ENCODE measurements at places on chromosomes 1 and 21.

DNA sequence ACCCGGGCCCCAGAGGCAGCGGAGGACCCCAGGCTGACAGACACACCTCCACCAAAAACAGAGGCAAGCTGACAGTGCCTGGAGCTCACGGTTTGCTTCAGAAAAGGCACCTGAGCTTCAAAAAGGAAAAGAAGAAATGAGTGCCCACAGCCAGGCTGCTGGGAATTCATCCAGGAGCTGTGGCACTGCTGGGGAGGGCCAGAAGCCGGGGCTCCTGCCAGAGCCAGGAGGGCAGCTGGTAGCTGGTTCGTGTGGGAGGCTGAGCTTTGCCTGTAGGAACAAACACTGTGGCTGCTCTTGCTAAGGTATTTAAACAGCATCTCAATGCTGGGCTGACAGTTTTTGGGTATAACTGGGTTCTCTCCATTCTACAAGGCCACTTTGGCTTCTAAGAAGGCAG is 19.5 kb downstream of the KCNJ6 start:
- DNase-seq, result no peak

DNA sequence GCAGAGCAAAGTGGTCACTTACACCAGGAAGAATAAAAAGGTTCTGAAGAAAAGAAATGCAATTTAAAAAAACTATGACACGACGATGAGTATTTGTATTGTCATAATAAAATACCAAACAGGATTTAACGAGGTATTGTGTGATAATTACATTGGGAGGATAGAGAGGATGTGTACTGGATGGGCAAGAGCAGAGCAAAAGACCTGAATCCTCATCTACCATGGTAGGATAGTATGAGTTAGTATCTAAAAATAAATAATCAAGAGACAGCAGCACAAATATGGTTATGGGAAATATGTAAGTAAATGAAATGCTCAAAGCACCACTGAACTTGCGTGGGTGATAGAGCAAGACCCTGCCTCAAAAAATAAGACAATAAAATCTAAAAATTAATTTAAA is 162.6 kb downstream of the CDC42BPA start:
- DNase-seq, result no peak

GRCh38 chr1:93111065-93111464 is 32.0 kb downstream of the MTF2 start:
- no peak for DNase-seq

- DNase-seq, result no peak
These were observed 149.0 kb downstream of the TOMM20 start for GRCh38 chr1:234979296-234980279.

- no peak for DNase-seq
These were observed 358.3 kb upstream of the GREM2 start for GRCh38 chr1:240970253-240970652.

- no peak for DNase-seq
These were observed 116.5 kb downstream of the TMEM53 start for GRCh38 chr1:44557778-44558177.

GRCh38 chr1:11767922-11768704 is 6.1 kb downstream of the C1orf167 start:
- DNase-seq, result no peak

- no peak for DNase-seq
These were observed 655.0 kb upstream of the CAMK1G start for GRCh38 chr1:208928349-208929010.

- no peak for DNase-seq
These were observed 74.6 kb downstream of the LMO4 start for GRCh38 chr1:87403061-87403820.

GRCh38 chr1:116574581-116575291 is 3.9 kb upstream of the CD58 start:
- no peak for DNase-seq

- no peak for DNase-seq
These were observed 30.8 kb upstream of the PLCH2 start for GRCh38 chr1:2445162-2445822.

GRCh38 chr1:167689567-167689920 is 32.2 kb upstream of the MPZL1 start:
- no peak for DNase-seq

GRCh38 chr1:36098650-36099365 is 10.1 kb downstream of the ADPRS start:
- no peak for DNase-seq

GRCh38 chr1:172266528-172267174 is 153.8 kb upstream of the C1orf105 start:
- DNase-seq, result no peak

DNA sequence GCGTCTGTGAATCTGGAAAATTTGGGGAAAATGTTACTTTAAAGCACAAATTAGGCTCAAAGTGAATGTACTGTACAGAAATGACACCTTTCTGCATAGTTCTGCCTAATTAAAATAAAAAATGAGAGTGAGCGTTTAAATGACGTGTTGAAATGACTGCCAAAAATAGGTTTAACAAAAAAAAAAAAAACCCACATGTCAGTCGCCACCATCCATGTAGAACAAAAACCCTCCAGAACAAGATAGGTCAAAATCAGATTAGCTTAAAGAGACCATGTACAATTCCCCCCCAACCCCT is 745 bp downstream of the PARP1 start:
- no peak for DNase-seq

DNA sequence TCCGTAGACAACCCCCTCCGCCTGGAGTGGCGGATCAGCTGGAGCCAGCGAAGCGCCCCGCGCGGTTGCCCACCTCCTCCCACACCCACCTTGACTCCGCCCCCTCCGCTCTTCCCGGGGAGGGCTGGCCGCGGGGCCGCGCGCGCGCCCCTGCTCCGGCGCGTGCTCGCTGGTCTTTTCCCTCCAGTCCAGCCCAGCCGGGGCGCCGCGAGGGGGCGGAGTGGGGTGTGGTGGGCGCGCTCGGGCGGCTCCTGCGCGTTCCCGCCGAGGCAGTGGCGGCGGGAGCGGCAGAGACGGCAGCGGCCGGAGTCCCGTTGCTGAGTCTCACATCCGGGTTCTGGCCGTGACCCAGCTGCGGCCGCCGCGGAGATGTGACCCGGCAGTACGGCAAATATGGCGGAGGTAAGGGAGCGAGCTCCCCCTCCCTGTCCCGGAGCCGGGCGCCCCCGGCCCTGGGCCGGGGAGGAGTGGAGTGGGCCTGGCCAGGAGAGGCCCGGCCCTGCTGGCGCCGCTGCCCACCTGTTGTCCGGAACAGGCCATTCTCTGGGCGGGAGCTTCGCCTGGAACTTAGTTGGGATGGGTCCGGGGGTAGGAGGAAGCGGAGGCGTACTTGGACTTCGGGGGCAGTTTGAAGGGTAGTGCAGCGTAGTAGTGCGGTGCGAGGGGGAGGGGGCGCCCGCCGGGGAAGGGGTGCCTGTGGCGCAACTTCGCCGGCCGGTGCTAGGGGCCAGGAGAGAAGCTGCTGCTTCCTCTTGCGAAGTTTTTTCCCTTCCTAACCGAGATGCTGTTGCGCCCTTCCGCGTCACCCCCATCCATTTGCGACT is 5.4 kb downstream of the MIER1 start:
- DNase-seq, result peak; percentile 84

GRCh38 chr1:228544021-228544850 is 57.1 kb downstream of the RNF187 start:
- DNase-seq, result no peak

GRCh38 chr1:63523738-63524137 is 413 bp downstream of the EFCAB7 start:
- DNase-seq, result no peak

DNA sequence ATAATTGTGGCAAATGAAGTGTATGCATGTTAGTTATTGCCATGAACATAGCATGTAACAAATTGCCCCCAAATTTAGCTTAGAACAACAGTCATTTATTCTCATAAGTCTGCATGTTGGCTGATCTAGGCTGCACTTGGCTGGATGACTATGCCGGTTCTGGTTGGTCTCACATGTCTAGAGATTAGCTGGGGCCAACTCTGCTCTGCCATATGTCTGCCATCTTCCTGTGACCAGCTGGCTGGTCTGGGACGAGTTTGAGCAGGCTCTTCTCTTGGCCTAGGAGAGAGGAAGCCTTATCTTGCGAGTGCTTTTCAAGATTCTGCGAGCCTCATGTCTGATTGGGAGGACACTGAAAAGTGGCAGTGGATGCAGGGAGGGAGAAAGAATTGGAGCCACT is 198.3 kb upstream of the FAM78B start:
- DNase-seq, result no peak

- no peak for DNase-seq
These were observed 5.4 kb upstream of the TNFRSF4 start for GRCh38 chr1:1219341-1219740.

DNA sequence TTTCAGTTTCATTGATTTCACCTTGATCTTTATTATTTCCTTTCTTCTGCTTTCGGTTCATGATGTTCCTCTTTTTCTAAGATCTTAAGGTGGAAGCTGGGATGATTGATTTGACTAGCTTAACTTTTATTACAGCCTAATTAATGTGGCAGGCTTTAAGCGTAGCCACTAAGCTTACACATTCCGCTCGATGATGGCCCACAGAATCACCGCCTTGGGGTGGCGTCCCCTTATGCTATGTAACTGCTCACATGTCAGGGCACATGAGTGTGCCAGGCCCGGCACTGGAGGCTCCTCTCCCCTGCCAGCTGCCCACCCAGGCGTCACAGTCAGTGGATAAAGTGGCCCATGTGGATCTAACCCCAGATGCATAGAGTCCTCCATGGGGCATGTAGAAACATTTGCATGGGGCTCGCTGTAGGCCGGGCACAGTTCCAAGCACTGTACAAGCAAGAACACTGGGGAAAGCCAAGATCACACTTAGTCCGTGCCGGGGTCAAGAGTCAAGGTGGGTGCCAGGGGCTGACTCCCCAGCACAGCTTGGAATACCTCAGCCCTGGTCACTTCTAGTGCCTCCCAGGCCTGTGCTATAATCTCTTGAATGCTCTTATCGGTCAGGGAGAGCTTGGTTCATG is 41.7 kb downstream of the PKNOX1 start:
- DNase-seq, result no peak

- DNase-seq, result no peak
These were observed 19.9 kb upstream of the PTCH2 start for GRCh38 chr1:44862829-44863401.

- DNase-seq, result no peak
These were observed 5.2 kb downstream of the SOX13 start for GRCh38 chr1:204077979-204078696.

DNA sequence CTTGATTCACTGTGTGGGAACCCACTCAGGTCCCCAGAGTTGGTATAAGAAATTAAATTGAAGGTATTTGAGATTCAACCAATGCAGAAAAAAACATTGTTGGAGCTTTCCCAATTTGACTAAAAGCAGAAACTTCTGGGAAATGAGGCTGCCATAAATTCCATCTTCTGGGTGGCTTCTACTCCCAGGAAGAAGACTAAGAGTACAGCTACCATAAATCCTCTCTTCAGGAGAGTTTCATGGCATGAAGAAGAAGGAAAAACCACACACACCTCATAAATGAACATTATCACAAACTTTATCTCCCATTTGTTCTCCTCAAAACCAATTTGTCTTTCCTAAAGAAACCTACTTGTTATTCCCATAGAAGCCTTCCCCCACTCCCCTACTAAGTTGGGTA is 283.9 kb downstream of the DPYD start:
- no peak for DNase-seq

DNA sequence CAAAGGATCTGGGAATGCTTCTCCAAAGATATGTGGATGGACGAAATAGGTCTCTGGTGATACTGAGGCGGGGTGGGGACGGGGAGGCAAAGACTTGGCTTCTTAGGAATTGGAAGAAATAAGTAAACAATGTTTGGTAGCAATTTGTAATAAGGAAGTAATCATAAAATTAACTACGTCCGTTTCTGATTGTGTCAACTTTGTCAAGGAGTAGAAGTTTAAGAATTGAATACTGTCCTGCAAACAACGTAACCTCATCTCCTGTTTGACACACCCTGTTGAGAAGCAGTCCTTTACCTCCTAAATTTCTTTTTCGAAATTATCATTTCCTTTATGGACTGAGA is 471 bp downstream of the POLR3C start:
- DNase-seq, result no peak

- no peak for DNase-seq
These were observed 3.6 kb downstream of the FAM89A start for GRCh38 chr1:231036416-231036815.

- DNase-seq, result no peak
These were observed 8.0 kb downstream of the RGS4 start for GRCh38 chr1:163076981-163077761.

GRCh38 chr1:90402893-90403849 is 313.9 kb downstream of the BARHL2 start:
- DNase-seq, result no peak

GRCh38 chr1:232474826-232475225 is 155.1 kb downstream of the SIPA1L2 start:
- no peak for DNase-seq

GRCh38 chr1:216183454-216183853 is 239.8 kb downstream of the USH2A start:
- no peak for DNase-seq

DNA sequence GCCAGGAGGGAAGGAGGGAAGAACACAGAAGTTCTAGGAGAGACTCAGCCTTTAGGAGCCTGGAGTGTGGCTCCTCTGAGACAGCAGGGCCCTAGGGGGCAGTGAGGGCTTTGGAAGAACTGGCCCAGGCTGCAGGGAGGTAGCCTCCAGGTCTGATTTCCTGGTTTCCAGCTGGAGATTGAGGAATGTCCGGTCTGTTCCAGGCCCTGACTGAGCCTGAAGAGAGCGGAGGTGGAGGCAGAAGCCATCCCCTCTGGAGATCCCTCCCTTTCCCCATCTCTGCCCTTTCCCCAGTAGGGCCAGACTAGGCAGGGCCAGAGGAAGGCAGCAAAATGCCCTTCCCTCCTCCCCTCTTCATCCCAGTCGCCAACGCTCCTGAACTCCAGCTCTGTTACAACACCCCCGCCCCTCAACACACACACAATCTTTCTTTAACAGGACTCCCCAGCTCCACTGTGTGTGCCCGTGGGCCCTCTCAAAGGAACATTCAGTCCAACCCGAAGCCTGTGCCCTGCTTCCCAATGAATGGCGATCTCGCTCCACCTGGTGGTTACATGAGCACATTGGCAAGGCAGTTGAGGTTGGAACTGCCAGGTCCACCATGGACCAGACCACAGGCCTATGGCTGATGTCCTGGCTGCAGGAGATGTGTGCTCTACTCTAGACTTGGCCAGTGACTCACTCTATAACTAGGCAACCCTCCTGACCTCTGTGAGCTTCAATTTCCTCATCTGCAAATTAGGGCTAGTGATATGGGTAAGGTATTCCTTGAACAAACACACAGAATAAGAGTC is 32.0 kb downstream of the MAP7D1 start:
- DNase-seq, result peak; percentile 49

GRCh38 chr1:113058941-113059706 is 13.9 kb upstream of the LRIG2 start:
- DNase-seq, result no peak

DNA sequence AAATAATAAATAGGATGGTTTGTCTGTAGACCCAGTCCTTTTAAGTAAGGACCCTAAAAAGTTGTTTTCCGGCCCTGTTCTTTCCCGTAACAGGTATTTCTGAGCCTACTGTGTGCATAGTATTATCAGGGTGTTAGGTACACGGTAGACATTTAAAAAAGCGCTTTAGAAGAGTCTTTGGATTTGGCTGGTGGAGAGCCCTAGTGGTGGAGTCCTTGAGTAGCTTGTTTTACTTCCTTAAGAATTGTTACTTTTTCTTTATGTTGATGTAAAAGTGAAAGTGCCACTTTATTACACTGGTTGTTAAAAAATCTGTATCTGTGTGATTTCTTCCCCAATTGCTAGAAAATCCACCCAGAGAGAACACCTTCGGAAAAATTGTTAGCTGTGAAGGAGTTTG is 36.8 kb downstream of the SMYD2 start:
- DNase-seq, result no peak

- no peak for DNase-seq
These were observed 130.6 kb upstream of the BRINP3 start for GRCh38 chr1:190608282-190608681.

- no peak for DNase-seq
These were observed 26.6 kb downstream of the AJAP1 start for GRCh38 chr1:4681026-4681425.

- no peak for DNase-seq
These were observed 7.2 kb upstream of the ETV3L start for GRCh38 chr1:157106813-157107189.
